Hematopoietic multipotent progenitor cell treated with erythropoietin and hydrocortisone succinate and interleukin-3 and kit ligand, for 4 days (in vitro differentiated cells): ENCODE measurements at places on chromosomes 4 and X.
A peak's percentile ranks its signal among the peaks of the same experiment; 100 is the strongest.

DNA sequence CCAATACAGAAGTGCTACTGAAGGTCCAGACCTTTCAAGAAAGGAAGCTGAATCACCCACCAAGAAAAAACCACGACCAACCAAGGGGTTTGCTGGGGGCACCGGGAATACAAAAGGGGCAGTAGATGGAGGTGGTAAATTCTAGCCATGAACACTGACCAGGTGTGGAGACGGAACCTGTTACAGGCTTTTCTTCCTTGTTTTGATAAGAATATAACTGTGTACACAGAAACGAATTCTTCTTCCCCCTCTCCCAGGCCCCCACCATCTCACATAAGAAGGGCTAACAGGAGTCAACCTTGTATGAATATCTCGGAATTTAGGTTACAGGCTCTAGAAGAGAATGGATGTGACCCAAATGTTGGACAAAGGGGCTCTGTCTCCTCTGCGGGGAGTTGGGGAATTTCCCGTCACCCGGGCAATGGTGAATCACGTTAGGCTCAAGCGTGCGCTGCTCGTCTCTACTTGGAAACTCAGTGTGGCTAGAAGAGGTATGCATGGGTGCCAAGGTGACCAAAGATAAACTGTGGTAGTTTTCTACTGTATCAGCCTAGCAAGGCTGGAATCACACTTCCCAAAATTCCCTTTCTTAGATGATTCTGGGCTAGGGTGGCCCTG, 87.0 kb downstream of the AFAP1 start:
- no peak for DNase-seq

DNA sequence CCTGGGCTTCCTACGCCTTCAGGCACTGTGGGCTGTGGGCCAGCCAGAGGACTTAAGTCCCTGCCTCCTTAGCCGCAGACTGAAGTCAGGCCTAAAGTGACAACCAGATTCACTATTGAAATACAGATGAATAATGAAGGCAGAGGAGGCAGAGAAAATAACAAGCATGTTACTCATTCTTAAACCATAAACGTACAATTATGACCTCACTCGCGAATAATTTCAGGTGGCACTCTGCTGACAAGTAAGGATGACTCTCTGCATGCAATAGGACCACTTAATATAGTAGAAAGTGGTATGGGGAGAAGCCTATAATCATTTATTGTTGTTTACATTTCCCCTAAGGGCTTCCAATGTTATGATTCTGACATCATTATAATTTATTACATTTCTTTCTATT, 409.2 kb upstream of the FGF13 start:
- DNase-seq = no peak

DNA sequence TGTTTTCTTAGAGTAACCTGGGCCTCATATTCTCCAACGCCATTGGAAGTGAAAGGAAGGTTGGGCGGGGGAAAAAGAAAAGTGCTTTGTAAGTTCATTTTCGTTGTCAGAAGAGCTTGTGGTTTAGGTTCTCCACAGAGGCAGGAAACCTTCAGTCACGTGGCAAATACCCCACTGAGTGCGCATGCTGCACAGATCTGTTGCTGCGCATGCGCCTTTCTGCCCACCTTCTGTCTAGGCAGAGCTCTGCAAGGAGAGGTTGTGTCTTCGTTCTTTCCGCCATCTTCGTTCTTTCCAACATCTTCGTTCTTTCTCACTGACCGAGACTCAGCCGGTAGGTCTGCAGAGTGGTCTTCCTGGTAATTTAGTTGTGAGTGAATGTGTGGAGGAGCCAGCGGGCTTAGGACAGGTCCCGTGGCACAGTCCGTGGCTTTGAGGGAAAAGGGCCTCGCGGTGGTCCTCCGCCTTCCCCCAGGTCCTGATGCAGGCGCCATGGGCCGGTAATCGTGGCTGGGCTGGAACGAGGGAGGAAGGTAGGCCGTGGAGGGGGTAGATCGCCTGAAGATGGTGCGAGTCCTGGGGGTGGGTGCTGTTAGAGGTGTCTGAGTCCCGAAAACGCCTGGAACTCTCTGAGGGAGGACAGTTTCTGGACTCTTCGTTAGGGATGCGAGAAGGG, at the start of gene PAGE5:
PAGE5 (plus strand) TSS at position 228 of the 676 bp plus-strand sequence. CDS start 1,037 bp downstream, outside the sequence.
- DNase-seq = no peak

- peak; percentile 22 for DNase-seq
Measured at GRCh38 chr4:76060506-76060905, 14.0 kb upstream of the ART3 start.

GRCh38 chr4:6499238-6499600, 26.8 kb upstream of the PPP2R2C start:
- no peak for DNase-seq

DNA sequence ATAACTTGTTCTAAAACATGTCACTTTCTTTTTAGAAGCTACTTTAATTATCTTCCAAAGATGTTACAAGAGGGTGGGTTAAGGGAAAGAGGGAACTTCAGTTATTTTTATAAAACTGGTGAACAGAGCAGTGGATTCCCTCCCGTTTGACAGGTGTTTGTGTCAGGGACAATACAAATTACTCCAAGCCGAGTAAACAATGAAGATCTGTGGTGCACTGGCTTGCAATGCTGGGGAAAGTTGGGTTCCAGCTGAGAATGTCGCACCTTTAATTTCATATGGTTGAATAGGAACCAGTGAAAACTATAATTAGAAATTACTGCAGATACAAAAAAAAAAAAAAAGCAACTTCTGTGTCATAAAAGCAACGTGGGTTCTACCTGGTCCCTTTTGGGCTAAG, 98.6 kb upstream of the TTC29 start:
- DNase-seq = no peak

DNA sequence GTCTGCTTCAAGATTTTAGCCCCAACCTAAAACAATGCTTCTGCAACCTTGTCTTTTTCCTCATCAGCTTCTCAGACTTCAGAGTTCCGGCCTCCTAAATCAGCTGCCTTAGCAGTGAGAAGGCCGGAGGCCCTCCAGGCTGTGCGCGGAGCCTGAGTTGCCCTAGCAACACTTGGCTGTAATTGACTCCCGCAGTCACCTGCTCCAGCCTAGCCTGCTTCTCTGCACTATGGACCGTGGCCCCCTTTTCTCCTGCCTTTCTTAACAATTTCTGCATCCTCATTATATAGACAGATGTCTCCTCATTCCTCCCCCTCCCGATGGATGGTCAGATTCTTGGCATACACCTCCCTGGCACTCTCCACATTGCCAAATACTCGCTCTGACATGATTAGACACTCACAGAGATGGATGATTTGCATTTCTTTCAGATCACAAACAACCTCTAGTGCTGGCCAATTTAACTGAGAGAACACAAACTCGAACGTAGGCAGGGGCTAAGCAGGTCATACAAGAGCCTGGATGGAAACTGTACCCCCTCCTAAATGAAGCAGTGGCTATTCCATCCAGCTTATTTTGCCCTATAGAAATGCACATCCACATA, 9.5 kb upstream of the HUWE1 start:
- no peak for DNase-seq

GRCh38 chr4:174505892-174506291, 16.4 kb downstream of the HPGD start:
- DNase-seq = no peak

GRCh38 chrX:96982161-96982560, 98.5 kb downstream of the RPA4 start:
- DNase-seq = peak; percentile 49
